ENCODE measurements at places on chromosomes 11 and 22. TPM values are rescaled to one million over a fixed set of nuclear protein-coding genes. Genes with fewer than 3 reads are reported as not detected.
A peak's percentile ranks its signal among the peaks of the same experiment; 100 is the strongest.

GRCh38 chr22:49554296-49554625, 273.4 kb downstream of the BRD1 start:
- DNase-seq: no peak

DNA sequence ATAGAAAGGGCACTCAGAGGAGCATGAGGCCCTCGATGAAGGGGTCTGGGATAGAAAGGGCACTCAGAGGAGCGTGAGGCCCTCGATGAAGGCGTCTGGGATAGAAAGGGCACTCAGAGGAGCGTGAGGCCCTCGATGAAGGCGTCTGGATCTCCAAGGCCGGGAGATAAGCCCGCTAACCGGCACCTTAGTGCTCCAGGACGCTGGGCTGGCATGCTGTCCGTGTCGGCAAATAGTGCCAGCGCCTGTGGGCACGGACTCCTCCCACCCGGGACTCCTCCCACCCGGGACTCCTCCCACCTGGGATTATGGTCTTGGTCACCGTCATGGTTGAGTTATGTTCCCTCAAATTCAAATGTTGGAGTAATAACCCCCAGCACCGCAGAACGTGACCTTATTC, 725.3 kb downstream of the BRD1 start:
- DNase-seq: no peak

DNA sequence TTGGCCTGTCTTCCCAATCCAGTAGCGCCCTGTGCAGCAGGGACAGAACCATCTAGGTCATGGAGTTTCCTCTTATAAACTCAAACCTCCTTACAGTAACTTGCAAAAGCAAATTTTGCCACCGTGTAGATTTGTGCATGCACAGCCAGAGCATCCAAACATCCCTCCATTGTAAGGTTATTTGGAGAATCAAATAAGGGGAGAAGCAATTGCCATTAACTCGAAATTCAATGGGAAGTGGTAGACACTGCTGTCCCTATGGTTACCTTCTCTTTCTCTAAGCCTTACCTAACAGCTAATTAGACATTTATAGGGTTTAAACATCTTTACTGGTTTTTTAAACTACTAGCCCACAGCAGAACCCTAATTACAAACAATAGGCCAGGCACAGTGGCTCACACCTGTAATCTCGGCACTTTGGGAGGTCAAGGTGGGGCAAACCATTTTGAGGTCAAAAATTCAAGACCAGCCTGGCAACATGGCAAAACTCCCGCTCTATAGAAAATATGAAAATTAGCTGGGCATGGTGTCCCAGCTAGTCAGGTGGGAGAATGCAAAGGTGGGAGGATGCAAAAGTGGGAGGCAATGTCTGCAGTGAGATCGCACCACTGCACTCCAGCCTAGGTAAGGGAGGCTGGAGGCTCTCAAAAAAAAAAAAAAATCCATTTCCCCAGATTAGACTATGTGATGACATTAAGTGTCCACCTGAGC, 6.6 kb downstream of the HSPA8 start:
- DNase-seq: no peak

GRCh38 chr11:113319085-113319484, 4.7 kb downstream of the TTC12 start:
- no peak for DNase-seq

DNA sequence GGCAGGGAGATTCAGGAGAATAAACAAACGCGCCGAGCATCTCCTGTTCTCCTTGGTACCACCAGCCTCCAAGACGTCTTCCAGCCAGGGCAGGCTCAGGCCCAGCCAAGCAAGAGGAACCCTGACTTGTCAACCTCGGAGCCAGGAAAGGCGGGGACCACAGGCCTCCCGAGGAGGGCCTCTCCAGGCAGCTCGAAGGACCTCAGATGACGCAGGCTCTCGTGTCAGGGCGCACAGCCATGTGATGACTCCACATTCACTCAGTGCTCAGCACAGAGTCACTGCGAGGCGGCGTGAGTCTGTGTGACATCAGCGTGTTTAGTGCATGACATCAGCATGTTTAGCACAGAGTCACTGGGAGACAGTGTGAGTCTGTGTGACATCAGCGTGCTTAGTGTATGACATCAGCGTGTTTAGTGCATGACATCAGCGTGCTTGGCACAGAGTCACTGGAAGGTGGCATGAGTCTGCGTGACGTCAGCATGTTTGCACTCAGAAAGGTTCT, 241.4 kb downstream of the BRD1 start:
- no peak for DNase-seq

DNA sequence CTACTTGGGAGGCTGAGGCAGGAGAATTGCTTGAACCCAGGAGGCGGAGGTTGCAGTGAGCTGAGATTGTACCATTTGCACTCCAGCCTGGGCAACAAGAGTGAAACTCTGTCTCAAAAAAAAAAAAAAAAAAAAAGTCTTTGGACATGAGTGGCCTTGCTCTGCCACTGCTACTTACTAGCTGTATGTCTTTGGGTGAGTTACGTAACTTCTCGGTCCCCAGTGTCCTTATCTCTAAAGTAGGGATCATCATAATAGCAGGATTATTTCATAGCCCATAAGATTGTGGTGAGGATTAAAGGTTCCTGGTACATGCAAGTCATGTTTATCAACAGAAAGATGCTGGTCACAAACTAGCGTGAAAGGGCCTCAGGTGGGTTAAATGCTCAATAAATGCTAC, 53.9 kb upstream of the HEPHL1 start:
- no peak for DNase-seq

DNA sequence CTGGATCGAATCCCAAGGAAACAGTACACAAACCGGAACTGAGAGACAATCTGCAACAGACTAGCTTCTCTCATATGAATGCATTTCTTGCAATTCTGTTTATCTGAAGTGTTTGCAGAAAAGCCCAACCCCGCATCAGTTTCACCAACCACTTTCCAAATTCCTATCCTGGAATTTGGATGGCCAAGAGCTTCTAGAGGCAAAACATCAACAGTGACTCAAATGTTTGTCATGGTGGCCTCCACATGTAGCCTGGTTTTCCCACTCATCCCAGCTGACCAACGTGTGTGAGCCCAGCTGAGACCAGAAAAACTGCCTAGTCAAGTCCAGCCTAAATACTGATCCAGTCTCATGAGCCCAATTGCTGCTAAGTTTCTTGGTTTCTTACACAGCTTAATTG, 8.3 kb upstream of the MIEF1 start:
- DNase-seq: peak; percentile 51

DNA sequence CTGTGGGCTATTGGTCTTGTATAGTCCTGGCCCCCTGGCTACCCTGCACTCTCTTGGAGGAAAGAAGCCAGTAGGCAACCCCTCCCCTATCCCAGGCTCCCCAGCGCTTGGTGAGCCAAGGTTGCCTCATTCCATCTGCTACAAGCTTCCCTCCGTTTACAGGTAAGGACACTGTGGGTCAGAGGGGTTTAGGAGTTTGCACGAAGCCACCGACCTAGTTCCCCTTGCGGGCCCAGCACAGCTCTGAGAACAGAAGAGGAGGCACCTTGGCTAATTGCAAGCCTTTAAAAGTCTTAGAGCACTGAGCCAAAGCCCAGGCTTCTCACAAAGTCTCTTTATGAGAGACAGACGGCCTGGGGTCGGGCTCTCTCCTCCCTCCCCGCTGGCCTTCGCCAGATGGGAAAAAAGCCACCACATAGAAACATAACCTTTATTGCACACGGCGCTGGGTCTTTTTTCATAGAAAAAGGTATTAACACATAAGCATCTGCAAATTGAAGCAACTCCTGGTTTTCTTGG, 99.8 kb downstream of the CEP164 start:
- DNase-seq: no peak

CRYBB3 gene
- total RNA-seq: 2.1 TPM

SLC22A25 gene
- not detected for total RNA-seq

LRP5 gene
- 129 TPM for total RNA-seq

TP53I11 gene
- 1.1 TPM for total RNA-seq

RDX gene
- total RNA-seq: 196 TPM

Measured in PC-9 (cell line).